Epithelial cell of proximal tubule (primary cell): ENCODE measurements at places on chromosomes 5 and 9.

DNA sequence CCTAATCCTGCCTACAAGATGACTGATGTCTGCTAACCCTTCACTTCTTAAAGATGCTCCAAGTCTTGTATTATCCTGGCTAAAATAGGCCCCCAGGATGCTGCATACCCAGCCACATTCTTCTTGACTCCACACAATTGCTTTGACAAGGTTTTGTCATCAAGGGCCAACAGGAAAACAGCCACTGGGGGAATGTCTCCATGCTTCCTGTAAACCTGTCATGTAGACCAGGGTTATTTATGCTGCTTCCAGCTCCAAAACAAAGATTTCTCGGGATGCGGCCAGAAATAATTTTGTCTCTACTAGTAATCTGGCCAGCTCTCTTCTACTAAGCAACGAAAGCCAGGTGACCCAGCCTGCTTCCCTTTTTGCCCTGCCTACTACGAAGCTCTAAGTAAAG, 53.8 kb downstream of the SHB start:
- DNase-seq = no peak

DNA sequence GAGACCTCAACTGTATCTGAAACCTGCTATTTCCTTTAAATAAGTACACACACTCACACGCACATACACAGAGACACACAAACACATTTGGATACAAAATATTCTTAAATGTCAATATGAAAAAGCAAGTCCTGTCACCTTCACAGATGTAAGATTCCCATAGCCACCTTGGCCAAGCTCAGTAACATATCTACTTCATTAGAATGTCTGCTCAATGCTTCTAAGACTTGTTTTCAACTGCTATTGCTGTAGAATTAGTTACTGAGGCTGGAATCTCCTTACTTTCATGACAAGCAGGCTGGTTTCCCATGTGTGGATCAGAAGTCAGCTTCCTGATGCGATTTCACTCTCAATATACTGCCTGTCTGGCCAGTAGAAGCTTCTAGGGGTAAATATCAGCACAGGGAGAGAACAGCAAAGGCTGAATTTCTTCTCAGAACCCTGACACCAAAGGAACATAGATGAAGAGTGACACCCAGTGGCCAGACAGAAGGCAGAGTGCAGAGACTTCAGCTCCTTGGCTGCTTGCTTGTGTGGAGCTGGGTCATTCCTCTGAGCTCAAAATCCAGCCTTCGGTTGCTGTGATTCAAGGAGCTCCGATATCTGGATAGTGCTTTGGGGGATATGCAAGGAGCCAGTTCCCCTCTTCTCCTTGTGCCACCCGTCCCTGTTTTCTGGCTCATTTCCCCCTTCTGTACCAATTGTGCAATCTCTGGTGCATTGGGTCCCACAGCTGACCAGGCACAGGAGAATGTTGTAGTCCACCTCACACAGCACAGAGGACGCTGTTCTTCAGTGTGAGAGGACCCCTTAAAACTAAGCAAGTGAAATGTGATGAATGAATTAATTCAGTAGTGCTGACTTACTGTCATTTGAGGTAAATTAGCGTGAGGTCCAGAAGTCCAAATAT, 26.6 kb upstream of the ABLIM3 start:
- peak; percentile 70 for DNase-seq

DNA sequence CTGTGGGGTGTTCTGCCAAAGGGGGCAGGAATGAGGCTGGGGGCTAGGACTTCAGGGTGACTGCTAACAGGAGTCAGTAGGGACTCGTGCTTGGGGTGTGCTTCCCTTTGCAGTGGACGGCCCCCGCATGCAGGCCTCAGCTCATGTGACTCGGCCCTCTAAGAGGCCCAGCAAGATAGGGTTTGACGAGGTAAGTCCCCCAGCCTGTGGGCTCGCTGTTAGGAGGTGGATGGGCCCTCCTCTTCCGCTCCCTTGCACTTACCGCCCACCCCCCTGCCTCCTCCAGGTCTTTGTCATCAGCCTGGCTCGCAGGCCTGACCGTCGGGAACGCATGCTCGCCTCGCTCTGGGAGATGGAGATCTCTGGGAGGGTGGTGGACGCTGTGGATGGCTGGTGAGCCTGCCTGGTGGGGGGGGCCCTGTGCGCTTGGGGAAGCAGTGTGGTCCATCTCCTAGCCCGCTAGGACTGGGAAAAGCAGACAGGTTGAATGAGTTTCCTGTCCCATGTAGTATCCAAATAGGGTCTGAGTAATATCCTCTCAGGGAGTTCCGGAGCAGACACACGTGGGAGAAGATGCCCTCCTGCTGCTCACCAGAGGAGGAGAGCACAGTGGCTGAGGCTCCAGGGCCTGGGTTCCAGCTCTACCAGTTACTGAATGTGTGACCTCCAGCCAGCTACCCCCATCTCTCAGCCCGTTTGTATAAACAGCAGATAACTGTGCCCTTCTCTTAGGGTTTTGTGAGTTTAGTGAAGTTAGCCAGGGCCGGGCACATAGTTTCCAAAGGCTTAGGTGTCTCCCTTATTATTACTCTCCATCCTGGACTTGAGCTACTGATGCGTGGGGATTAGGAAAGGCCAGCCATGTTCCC, 8.2 kb downstream of the CERCAM start:
- no peak for DNase-seq

GRCh38 chr9:133684121-133684935, 48.2 kb downstream of the DBH start:
- no peak for DNase-seq

DNA sequence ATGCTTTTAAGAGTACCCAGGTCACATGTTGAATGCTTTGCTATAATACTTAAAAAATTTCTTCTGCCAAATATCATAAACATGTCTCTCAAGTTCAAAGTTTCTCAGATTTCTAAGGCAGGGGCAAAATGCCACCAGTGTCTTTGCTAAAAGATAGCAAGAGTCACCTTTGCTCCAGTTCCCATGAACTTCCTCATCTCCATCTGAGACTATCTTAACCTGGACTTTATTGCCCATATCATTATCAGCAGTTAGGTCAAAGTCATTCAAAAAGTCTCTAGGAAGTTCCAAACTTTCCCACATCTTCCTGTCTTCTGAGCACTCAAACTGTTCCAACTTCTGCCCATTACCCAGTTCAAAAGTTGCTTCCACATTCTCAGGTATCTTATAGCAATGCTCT, 307.6 kb upstream of the TNC start:
- DNase-seq = no peak

GRCh38 chr9:116355153-116355921, 201.7 kb downstream of the PAPPA start:
- no peak for DNase-seq

DNA sequence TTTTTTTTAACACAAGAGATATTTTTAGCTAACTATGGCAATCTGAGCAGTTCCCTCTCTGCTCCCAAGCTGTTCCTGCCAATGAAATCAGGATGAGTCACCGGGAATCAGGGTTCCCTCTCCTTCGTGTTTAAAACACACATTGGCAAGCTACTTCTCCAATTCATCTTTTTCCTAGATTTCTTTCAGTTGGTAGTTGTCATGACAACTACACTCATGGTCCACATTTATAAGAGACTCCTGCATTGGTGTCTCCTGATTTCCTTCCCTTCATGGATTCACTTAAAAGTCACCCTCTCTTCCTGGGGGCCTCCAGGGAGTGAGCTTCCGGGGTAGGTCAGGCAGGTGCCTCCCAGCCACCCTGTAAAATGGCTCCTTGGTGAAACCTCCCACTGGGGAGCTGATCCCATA, 72.3 kb upstream of the NIPAL4 start:
- DNase-seq = peak; percentile 45

DNA sequence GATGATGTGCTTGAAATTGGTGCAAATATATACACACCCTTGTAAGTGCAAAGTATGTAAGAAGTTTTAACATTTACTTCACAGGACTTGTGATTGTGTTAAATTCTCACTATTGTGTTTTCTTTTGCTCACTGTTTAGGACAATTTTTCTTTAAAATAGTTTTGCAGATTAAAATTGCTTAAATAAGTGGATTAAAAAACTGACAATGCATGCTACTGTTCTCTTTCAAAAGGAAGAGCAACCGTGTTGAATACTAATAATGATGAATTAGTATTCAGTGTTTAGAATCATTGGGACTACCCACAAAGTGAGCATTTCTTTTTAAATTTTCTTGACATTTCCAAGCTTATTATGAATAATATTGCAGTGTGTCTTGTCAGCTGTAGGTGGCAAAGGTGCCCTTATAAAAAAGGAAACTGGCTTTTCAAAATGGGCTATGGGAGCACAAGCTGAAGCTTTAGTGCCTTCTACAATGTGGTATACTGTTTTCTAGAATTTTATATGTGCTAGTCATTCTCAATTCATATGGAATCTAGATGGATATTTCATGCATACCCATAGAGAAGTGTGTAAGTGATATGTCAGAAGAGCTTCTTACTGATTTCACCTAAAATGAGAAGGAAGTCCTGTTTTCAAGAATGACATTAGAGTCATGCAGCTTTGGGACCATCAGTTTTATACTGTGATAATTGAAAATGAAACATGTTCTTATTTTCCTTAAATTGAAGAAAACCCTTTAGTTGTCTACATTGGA, 35.4 kb downstream of the SREK1 start:
- DNase-seq = no peak

- DNase-seq = no peak
These were observed 180.5 kb downstream of the FBXL7 start for GRCh38 chr5:15680455-15680854.

DNA sequence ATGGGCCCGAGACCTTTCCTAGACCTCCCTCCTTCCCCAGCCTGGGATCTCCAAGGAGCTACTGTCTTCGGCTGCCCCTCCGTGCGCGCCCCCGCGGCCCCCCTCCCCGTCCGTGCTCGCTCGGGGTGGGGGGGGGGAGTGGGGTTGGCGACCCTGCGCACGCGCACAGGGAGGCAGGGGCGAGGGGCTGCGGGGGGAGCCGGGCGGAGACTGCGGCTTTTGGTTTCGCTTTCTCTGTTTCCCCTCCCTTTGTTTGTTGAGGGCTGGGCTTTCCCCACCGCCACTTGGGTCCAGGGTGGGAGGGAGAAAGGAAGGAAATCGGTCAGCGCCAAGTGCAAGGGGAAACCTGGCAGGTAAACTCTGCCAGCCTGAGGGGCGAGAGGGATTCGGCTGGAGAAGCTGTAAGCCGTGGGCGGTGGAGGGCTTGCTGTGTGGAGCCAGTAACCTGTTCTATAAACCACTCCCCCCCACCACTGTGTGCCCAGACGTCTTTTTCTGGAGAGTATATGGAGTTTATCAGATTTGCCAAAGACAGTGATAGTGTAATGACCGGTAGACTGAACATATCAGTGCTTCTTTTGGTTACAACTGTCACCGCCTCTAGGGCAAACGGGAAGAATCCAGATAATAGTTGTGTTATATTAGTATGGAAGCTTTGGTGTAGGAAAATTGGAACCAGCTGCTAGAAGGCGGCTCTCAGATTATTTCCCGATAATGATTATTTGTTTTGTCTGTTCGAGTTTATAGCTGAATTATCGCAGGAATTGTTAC, 684 bp downstream of the DNAJA1 start:
- no peak for DNase-seq

GRCh38 chr5:59684388-59685190, 208.9 kb downstream of the PDE4D start:
- no peak for DNase-seq

GRCh38 chr9:82273121-82273520, 284.5 kb downstream of the SPATA31D1 start:
- no peak for DNase-seq

DNA sequence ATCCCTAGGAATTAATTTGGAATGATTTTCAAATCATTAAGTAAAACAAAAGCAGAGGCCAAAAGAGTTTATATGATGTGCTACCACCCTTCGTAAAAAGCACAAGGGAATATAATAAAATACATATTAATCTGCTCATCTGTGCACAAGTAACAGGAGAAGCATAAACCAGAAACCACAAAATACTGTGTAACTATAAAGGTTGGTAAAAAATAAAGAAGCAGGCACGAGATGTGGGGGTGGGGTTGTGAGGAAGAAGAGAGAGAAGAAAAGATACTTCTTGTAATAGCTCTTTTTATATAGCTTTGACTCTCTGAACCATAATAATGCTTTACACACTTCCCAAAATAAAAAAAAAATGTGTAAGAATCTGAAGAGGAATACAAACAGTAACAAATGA, 214.9 kb upstream of the EFNA5 start:
- DNase-seq = no peak

DNA sequence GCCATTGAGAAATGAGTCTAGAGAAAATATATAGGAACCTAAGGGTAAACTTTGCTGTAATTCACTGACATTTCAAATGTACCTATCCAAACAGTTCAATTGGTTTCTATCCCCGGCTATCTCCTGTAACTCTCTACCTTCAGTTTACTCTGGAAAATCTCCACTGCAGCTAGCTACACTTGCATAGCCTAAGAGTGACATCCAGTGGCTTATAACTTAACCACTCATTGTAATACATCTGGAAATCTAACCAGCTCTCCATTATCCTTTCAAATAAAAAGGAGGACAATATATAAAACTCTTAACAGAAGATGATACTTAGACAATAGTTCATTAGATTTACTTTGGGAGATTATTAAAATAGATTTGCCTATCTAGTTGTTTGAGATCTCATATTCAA, 35.3 kb upstream of the SPDL1 start:
- DNase-seq = peak; percentile 16

DNA sequence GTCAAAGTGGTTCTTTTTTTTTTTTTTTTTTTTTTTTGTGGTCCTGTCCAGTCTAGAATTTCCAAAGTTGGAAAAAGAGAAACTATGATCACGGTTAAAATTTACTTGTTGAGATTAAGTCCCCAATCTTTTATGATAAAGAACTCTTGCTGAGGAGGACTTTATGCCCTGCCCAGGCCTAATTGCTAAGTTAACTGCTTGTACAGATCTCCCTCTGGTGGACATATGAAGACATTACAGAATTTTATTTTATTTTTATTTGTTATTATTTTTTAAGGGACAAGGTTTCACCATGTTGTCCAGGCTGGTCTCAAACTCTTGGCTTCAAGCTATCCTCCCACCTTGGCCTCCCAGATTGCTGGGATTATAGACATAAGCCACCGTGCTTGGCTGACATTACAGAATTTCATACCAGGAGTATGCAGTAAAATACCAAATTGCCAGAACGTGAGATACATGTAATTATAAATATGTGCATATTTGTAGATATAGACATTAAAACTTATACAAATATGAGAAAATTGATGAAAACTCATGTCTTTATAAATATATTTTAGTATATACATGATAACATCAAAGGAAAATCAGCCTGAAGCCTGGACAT, 91.2 kb downstream of the RFK start:
- no peak for DNase-seq

- DNase-seq = peak; percentile 25
These were observed 269.2 kb downstream of the ACTL7B start for GRCh38 chr9:108586471-108587139.

GRCh38 chr5:8765886-8766285, 780.0 kb downstream of the SEMA5A start:
- no peak for DNase-seq
